ENCODE measurements at places on chromosomes 16 and 17.
A peak's percentile ranks its signal among the peaks of the same experiment; 100 is the strongest.

DNA sequence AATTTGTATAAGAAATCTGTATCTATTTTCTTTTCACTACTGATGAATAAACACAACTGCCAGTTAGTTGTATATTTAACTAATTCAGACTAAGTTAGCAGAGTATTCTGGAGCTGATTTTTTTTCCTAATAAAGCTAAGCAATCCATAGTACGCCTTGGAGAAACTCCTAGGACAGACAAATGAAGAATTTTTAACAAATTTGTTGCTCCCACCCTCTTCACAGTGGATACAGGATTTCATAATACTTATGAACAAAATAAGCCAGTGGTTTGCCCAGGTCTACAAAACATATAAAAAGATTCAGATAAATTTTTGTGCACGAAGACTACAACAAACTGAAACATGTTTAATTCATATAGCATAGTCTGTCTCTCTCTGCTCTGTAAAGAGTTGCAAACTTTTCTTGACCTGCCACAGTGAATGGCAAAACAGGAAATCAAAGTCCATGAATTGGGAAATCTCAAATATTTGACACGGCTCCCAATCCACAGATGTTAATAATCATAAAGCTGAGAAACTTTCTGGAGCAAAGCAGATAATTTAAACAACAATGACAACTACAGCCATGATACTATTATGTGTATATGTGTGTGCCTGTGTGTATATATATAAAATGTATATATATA is 594 bp upstream of the ABCA6 start:
- no peak for DNase-seq

DNA sequence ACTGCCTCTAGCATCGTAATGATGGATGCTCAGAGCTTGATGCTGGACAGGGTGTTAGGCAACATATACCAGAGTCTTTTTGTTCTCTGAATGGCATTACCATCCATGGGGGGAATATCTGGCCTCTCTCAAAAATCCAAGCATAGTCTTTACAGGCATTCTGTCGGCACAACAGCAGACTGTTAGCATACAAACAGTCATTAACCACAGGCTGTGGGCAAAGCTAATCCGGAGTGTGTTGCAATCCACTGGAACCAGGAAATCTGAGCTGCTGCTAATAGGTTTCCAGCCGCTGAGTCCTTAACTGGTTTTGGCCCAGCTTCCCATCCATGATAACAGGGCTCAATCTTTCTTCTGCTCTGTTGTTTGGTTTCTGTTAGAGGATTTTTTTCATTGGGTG is 371.9 kb downstream of the HS3ST3B1 start:
- DNase-seq, result no peak

DNA sequence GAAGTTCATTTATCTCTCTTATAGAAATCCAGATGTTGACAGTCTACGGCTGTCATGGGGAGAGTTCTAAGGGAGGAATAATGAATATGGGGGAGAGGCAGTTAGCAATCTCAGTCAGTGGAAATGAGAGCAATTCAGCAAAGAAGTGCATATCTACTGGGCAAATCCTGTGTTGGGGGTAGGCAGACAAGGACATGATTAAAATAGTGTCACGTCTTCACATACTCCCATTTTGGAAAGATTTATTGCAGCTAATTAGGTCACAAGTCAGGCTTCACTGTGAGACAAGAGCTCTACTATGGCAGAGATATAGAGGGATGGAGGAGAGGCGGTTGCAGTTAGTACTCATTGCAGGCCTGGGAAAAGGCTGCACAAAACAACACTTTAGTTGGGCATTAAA is 29.8 kb downstream of the LRRC36 start:
- no peak for DNase-seq

- peak; percentile 4 for DNase-seq
Observed at GRCh38 chr16:88886845-88887521, 20.5 kb upstream of the PABPN1L start.

GRCh38 chr16:6091021-6091420 is 993.4 kb upstream of the EEF2KMT start:
- DNase-seq, result no peak

- no peak for DNase-seq
Observed at GRCh38 chr16:54340531-54340930, 53.9 kb upstream of the IRX3 start.

GRCh38 chr17:27339198-27339835 is 45.4 kb downstream of the WSB1 start:
- no peak for DNase-seq

DNA sequence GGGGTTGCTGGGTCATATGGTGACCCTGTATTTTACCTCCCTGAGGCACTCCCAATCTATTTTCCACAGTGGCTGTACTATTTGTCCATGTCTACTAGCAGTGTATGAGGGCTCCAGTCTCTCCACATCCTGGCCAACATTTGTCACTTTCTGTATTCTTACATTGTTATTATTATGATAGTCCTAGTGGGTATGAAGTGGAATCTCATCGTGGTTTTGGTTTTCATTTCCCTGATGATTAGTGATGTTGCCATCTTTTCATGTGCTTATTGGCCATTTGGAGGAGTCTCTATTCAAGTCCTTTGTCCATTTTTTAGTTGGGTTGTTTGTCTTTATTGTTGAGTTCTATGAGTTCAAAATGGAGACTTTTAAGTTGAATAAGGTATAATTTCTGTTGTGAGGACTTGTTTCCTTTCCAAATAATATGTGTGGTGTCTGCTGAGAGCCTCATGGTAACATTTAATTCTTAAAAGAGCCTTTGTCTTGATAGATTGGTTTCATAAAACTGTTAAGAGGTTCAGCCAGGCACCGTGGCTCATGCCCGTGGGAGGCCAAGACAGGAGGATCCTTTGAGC is 108.2 kb downstream of the RPTOR start:
- DNase-seq, result no peak

DNA sequence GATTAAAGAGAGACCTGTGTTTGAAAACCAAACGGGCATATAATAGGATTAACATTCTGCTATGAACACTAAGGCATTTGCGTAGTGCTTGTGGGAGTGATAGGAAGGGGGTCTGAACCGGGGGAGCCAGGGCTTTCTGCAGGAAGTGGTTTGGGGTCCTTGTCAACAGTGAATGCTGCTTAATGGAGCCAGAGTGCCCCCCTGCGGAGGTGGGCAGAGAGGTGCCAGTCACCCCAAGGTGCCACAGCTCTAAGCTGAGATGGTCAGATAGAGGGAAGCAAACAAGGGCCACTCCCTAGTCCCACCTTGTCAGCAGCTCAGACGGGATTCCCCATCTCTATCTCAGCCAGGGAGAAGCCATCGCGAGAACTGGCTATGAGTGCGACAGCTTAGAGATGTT is 17.7 kb downstream of the NAA60 start:
- no peak for DNase-seq

DNA sequence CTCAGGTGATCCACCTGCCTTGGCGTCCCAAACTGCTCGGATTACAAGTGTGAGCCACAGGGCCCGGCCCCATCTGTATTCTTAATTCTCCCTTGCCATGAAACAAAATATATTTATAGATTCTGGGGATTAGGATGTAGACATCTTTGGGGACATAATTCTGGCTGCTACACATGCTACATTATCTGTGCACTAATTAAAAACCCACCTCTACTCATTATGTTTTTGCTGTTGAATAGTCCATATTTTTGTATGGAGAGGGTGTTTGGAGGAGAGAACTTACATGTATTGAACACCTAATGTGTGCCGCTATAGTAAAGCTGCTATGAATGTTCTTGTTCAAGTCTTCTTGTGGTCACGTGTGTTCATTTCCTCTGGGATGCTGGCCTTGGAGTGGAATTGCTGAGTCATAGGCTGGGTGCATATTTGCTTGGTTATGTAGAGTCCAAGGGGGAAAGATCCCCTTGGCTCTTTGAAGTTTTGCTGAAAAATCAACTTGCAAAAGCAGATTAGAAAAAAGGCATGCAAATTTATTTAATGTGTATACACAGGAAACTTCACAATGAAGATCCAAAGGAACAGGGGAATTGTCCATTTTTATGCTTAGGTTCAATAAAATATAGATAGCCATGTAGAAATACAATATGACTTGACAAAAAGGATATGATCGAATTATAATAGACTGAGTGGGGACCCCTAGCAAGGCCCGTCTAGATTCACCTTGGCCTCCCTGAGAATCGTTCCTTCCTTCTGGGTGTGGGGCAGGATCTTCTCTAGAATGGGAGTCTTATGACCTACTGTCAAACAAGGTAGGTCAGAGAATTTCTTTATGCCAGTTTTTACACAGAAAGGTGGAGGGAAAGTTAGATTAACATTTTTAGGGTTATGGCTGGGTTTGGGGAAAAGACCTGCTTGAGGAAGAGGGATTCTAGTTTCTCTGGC is 42.1 kb upstream of the GPRC5B start:
- peak; percentile 9 for DNase-seq

DNA sequence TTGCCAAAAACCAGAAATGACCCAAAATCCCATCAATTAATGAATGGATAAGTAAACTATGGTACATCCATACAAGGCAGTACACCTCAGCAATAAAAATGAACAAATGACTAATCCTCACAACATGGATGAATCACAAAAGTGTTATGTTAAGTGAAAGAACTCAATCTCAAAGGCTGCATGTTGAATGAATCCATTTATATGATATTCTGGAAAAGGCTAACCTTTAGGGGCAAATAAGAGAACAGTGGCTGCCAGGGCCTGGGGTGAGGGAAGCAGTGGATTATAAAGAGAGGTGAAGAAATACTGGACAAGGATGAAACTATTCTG is 46.1 kb upstream of the MSI2 start:
- no peak for DNase-seq

DNA sequence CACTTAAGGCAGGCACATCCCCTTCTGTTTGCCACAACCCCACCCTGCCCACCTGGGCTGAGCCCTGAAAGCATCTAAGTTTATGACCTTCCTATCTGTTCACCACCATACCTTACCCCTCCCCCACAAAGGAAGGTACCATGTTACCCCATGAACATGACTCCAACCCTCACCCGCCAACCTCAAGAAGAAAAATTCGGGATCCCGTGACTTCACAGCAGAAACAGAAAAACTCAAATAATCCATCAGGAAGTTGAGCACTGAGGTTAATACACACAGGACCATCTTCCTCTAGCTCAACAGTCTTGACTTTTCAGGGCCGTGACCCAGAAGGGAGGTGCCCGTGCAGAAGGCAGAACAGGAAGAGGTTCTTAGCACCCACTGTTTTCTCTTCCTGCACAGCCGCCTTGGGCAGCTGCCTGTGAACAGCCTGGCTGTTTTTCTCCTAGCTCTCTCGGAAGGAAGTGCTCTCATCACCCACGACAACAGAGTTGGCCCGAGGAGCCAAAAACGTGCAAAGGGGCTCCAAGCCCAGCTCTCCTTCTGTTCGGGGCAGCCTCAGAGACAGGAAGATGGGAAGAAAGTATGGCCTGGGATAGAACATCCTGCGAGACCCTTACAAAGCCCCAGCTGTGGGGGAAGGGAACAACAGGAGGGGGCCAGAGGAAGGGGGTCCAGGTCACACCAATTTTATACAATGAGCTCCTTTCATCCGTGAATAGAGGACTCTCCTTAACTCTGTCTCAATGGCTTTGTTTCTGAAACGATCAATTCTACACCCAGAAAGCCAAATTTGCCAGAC is 101.1 kb downstream of the XYLT1 start:
- DNase-seq, result no peak

DNA sequence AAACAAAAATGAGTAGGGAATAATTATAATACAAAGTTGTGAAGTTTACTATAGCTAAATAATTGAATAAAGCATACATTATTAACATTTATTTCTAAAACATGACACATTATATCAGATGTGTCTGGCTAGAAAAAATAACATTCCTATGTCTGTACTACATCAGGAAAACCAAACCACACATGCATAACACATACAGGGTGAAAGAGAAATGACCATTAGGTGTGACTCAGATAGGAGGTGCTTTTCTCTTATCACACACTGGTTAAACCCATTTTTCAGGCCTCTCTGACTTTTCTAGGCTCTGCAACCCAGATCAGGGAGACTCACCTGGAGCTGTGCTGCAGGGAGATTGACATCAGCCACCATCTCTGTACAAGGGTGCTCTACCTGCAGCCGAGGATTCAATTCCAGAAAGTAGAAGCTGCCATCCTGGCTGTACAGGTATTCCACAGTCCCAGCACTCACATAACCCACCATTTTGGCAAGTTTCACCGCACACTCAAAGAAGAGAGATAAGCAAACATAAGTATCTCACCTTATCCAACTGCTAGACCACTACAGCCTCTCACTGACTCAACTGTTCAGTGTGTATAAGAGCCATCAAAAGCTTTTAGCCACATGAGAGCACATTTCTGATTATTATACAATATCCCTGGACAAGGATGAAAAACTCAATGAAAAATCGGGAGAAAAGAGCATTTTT is 116.6 kb upstream of the C17orf78 start:
- DNase-seq, result no peak

DNA sequence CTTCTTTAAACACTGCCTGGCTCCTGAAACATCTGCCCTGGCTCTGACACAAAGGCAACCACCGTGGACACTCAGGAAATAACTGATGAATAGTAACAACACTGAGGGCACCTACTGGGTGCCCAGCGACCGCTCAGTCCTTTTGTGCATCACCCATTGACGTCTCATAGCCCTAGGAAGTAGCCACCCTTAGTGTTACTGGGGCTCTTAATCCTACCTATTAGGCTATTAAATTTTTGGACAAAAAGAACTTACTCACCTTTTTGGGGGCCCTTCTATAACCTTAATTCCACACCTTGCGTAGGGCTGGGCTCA is 11.7 kb downstream of the PPL start:
- no peak for DNase-seq

DNA sequence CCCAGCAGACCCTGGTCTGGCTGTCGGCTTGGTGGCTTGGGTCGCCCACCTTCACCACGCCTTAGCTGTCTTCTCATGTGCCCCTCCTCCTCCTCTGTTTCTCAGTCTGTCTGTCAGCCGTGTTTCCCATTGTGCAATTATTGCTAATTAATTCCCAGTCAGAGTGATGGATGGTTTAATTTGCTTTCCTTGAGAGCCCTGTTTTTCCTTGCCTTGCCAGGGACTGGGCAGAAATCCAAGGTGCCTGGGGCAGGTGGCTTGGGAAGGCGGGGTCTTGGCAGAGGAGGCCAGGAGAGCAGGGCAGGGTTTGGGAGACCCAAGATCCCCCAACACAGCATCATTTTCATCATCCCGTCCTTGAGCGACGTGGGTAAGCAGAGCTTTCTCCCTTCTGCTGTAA is 21.3 kb downstream of the NECAB2 start:
- DNase-seq, result no peak

- DNase-seq, result peak; percentile 34
Observed at GRCh38 chr17:82985973-82986372, 93.4 kb upstream of the METRNL start.

DNA sequence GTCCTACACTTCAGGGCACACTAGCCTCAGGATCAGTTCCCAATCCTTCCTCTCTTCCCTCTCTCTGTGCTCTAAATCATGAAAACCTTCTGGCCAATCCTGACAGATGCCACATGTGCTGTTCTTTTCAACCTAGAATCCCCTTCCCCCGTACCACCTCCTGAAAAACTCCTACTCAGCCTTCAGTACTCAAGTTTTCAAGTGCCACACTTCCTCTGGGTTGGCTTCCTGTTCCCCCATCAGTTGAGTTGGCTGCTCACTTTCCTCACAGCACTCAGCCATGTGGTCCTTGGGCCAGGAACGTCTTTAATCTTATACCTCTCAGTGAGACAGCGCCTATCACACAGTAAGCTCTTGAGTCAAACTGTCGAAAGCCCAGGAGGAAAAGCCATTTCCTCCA is 3.3 kb downstream of the ASPHD1 start:
- no peak for DNase-seq

GRCh38 chr17:57277923-57278604 is 21.7 kb downstream of the MSI2 start:
- DNase-seq, result no peak

- DNase-seq, result no peak
Observed at GRCh38 chr17:67831268-67831667, 6.0 kb downstream of the BPTF start.

GRCh38 chr17:57092779-57093178 is 7.7 kb downstream of the AKAP1 start:
- peak; percentile 57 for DNase-seq

- DNase-seq, result no peak
Observed at GRCh38 chr17:36034127-36034526, 16.4 kb upstream of the CCL23 start.

Data from small intestine (tissue), 16 donors.